Muscle of leg (tissue), 16 donors: ENCODE measurements at places on chromosomes 12 and 14. TPM values are rescaled to one million over a fixed set of nuclear protein-coding genes. Genes with fewer than 3 reads are reported as not detected.

The ADCY4 gene
- polyA plus RNA-seq, result 9.4 TPM

DNA sequence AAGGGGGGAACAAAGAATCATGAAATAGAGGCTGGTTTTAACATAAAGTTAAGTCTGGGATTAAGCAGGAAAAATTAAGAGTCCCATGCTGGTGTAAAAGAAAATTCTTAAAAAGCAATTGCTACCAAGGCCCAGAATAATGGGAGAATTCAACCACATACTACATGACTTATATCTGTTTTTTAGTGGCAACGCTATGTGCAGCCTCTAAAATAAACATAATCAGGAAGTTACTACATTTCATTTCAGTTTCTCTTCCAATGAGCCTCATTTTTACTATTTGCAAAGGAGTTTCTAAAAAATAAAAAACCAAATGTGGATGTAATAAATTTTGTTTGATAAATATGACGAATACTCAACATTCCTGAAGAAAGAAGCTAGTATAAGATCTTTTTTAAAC, 58.1 kb downstream of the CPNE8 start:
- no peak overlapping the region for H3K4me3 ChIP-seq
- no peak for DNase-seq
- H3K4me1 ChIP-seq, result no peaks in the 10 kb centered on the region
- no peaks in the 10 kb centered on the region for H3K36me3 ChIP-seq
- no peak overlapping the region for H3K27ac ChIP-seq
- H3K27me3 ChIP-seq, result no peaks in the 10 kb centered on the region

DNA sequence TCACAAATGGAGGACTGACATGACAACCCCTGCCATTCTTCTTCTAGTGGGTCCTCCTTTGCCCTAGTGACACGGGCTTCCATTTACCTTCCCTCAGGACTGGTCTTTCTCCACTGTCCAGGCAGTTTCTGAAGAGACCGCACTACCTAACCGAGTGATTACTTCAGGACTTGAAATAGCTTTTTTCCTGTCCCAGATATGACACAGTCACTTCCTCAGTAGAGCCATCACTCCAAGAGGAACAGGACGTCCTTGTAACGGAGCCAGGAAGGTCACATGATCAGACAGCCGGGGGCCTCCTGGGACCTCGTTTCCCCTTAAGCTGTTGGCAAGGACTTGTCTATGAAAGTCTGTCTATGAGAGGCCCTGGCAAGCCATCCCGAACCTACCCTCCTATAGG, 62.3 kb downstream of the FOS start:
- H3K4me1 ChIP-seq, result peaks cover 26% of the 10 kb centered on the region
- no peak overlapping the region for H3K4me3 ChIP-seq
- peak; percentile 92 for DNase-seq
- H3K27me3 ChIP-seq, result no peaks in the 10 kb centered on the region
- H3K27ac ChIP-seq, result peak overlapping the region; percentile 62

The RPL36AL gene
- polyA plus RNA-seq, result 189 TPM

- no peak overlapping the region for H3K4me3 ChIP-seq
- H3K27me3 ChIP-seq, result no peaks in the 10 kb centered on the region
- H3K36me3 ChIP-seq, result no peaks in the 10 kb centered on the region
- DNase-seq, result peak; percentile 71
Measured at GRCh38 chr12:75913502-75914351, 117.8 kb downstream of the PHLDA1 start.

GRCh38 chr12:9951026-9951675, 19.0 kb upstream of the CLEC2A start:
- H3K27ac ChIP-seq, result no peak overlapping the region
- H3K27me3 ChIP-seq, result no peaks in the 10 kb centered on the region
- DNase-seq, result peak; percentile 27
- H3K4me1 ChIP-seq, result no peaks in the 10 kb centered on the region

The MUCL1 gene
- polyA plus RNA-seq, result not detected

The RTN1 gene
- 3.1 TPM for polyA plus RNA-seq

GRCh38 chr12:12590961-12591360, 20.7 kb upstream of the CREBL2 start:
- DNase-seq, result no peak
- no peak overlapping the region for H3K27ac ChIP-seq
- no peak overlapping the region for H3K4me3 ChIP-seq

DNA sequence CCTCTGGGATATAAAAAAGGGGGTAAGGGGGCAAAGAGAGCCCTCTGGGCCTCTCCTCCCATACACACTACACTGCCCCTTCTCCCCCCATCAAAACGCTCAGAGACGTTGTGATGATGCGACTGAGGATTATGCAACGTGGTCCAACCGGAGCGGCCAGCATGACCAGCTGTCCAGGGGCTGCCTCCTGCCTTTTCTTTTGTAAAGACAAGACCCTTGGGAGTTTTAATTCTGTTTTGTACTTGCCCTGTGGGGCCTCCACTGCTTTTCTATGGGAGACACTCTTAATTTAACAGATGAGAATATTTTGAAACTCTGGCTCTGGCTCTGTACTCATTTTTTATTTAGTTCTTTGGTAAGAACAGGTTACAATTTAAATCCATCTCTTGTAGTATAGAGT, 7.2 kb downstream of the MBD6 start:
- H3K36me3 ChIP-seq, result peaks cover 96% of the 10 kb centered on the region
- no peaks in the 10 kb centered on the region for H3K27me3 ChIP-seq
- H3K4me1 ChIP-seq, result peaks cover 5% of the 10 kb centered on the region
- H3K4me3 ChIP-seq, result no peak overlapping the region
- no peak overlapping the region for H3K27ac ChIP-seq
- DNase-seq, result no peak

- H3K27ac ChIP-seq, result peak overlapping the region; percentile 87
- H3K36me3 ChIP-seq, result no peaks in the 10 kb centered on the region
- no peak overlapping the region for H3K4me3 ChIP-seq
- no peaks in the 10 kb centered on the region for H3K27me3 ChIP-seq
Measured at GRCh38 chr12:51183816-51184215, 10.9 kb upstream of the TFCP2 start.

The GUCY2C gene
- polyA plus RNA-seq, result 0.21 TPM

GRCh38 chr14:105968291-105968690, 441.9 kb downstream of the TMEM121 start:
- H3K4me1 ChIP-seq, result no peaks in the 10 kb centered on the region
- no peaks in the 10 kb centered on the region for H3K27me3 ChIP-seq
- no peak for DNase-seq
- no peak overlapping the region for H3K4me3 ChIP-seq
- H3K27ac ChIP-seq, result no peak overlapping the region

DNA sequence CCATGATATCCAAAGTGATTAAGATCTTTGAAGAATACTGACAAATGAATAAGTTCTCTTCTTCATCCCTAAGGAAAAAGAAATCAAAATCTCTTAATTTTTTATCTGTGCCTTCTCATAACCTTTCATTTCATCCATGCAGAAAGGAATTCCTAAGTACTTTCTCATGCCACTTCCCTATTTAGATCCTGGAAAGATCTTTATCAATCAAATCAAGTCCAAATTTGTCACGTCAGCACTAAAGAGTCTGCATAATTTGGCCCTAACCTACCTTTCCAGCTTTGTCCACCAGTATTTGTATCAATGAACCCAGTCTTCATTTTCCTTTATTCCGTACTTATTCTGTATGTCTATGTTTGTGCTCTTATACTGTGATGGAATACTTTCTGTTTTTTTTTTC, 41.2 kb downstream of the VEZT start:
- H3K4me3 ChIP-seq, result no peak overlapping the region
- no peaks in the 10 kb centered on the region for H3K27me3 ChIP-seq
- H3K36me3 ChIP-seq, result peaks cover 38% of the 10 kb centered on the region

DNA sequence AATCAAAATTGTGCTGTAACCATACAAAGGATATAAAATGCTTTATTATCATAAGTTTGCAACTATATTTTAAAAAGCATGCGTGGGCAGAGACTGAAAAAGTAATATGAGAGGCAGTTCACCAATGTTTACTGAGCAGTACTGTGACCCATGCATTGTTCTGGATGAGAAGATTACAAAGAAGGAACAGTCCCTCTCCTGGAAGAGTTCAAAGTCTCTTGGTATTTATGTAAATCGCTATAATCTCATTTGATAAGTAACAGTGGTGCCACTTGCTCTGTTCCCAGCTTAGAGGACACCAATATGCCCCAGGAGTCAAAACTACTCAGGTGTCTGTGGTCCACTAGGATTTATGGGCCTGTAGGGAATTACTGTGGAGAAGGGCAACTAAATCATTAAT, 2.1 kb upstream of the CMAS start:
- no peak overlapping the region for H3K4me3 ChIP-seq
- H3K27me3 ChIP-seq, result no peaks in the 10 kb centered on the region
- DNase-seq, result no peak
- H3K4me1 ChIP-seq, result no peaks in the 10 kb centered on the region
- no peaks in the 10 kb centered on the region for H3K36me3 ChIP-seq
- no peak overlapping the region for H3K27ac ChIP-seq

The DENND5B gene
- 20.9 TPM for polyA plus RNA-seq

GRCh38 chr14:40936861-40937260, 669.8 kb upstream of the LRFN5 start:
- DNase-seq, result peak; percentile 5
- no peaks in the 10 kb centered on the region for H3K36me3 ChIP-seq
- no peak overlapping the region for H3K4me3 ChIP-seq
- H3K27ac ChIP-seq, result no peak overlapping the region
- H3K27me3 ChIP-seq, result no peaks in the 10 kb centered on the region
- H3K4me1 ChIP-seq, result no peaks in the 10 kb centered on the region

- H3K4me1 ChIP-seq, result peaks cover 4% of the 10 kb centered on the region
- no peaks in the 10 kb centered on the region for H3K27me3 ChIP-seq
Measured at GRCh38 chr14:24713404-24713803, 79.4 kb upstream of the GZMB start.

The OR5AU1 gene
- 0.04 TPM for polyA plus RNA-seq

GRCh38 chr12:69553628-69554248, 31.5 kb upstream of the CCT2 start:
- H3K4me1 ChIP-seq, result no peaks in the 10 kb centered on the region
- no peaks in the 10 kb centered on the region for H3K36me3 ChIP-seq
- H3K27ac ChIP-seq, result no peak overlapping the region
- peak; percentile 52 for DNase-seq
- H3K4me3 ChIP-seq, result no peak overlapping the region

The COL2A1 gene
- 56.5 TPM for polyA plus RNA-seq

The OVCH1 gene
- 1.2 TPM for polyA plus RNA-seq

The DTD2 gene
- 16.1 TPM for polyA plus RNA-seq

The SLC6A13 gene
- polyA plus RNA-seq, result 1.5 TPM

The SLCO1A2 gene
- polyA plus RNA-seq, result not detected

GRCh38 chr14:51382506-51382905, 142.5 kb downstream of the TMX1 start:
- H3K4me3 ChIP-seq, result no peak overlapping the region
- no peaks in the 10 kb centered on the region for H3K36me3 ChIP-seq
- no peaks in the 10 kb centered on the region for H3K27me3 ChIP-seq
- no peak overlapping the region for H3K27ac ChIP-seq

GRCh38 chr14:104864267-104865080, 594 bp upstream of the CEP170B start:
- H3K27ac ChIP-seq, result no peak overlapping the region
- peaks cover 16% of the 10 kb centered on the region for H3K4me1 ChIP-seq
- DNase-seq, result peak; percentile 30
- H3K36me3 ChIP-seq, result no peaks in the 10 kb centered on the region
- H3K27me3 ChIP-seq, result peaks cover 48% of the 10 kb centered on the region
- no peak overlapping the region for H3K4me3 ChIP-seq

The ITGA5 gene
- 104 TPM for polyA plus RNA-seq

DNA sequence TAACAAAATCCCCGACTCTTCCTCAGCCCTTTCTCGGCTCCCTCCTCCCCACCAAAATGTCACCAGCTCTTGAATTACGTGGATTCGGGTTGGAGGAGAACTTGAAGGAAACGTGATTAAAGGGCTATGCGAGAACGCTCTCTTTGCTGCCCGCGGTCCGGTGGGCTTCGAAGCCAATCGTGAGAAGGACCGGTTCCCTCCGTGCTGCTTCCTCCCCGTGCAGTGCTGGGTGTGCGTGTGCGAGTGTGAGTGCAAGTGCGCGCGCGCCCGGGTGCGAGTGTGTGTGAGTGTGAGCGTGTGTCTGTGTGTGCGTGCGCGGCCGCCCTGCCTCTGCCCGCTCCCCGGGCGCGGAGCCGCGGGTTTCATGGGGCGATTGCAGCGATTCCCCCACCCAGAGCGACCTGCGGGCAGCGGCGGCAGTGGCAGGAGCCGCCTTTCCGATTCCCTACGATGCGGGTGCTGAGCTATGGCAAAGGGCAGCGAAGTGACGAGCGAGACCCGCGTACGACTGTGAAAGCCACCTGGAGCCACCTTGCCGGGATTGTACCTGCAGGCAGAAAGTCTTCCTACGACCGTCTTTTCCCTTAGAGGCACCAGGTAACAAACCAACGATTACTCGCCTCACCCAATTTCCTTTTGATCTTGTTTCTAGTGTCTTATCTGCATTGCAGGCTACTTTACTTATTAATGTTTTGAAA, 1.4 kb downstream of the LRFN5 start:
- H3K27ac ChIP-seq, result peak overlapping the region; percentile 96
- H3K27me3 ChIP-seq, result peaks cover 8% of the 10 kb centered on the region
- peaks cover 10% of the 10 kb centered on the region for H3K4me1 ChIP-seq
- H3K36me3 ChIP-seq, result no peaks in the 10 kb centered on the region
- DNase-seq, result peak; percentile 51

- no peak overlapping the region for H3K27ac ChIP-seq
- no peaks in the 10 kb centered on the region for H3K27me3 ChIP-seq
- no peaks in the 10 kb centered on the region for H3K4me1 ChIP-seq
- no peak overlapping the region for H3K4me3 ChIP-seq
- no peaks in the 10 kb centered on the region for H3K36me3 ChIP-seq
- DNase-seq, result no peak
Measured at GRCh38 chr12:94663071-94663470, 12.7 kb upstream of the TMCC3 start.

DNA sequence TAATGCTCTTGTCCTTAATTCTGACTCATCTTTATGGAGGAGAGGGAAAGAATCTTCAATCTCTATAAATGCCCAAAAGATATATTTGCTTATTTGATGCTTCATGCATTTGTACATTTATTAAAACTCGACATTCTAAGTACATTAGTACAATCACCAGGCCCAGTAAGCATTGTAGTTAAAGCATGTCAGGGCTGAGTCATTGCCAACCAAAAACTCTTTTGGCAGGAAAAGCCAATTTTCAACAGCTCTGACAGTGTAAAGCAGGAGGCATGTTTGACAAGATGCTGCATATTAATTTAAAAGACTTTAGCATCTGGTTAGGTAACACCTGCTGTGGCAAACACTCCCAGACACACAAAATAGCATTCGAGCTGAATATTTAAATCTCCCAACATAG, 290.9 kb downstream of the PPFIA2 start:
- peak; percentile 70 for DNase-seq
- no peaks in the 10 kb centered on the region for H3K4me1 ChIP-seq
- no peaks in the 10 kb centered on the region for H3K36me3 ChIP-seq
